MG63 (cell line): ENCODE measurements at places on chromosomes 4 and X. TPM values are rescaled to one million over a fixed set of nuclear protein-coding genes. Genes with fewer than 3 reads are reported as not detected.
A peak's percentile ranks its signal among the peaks of the same experiment; 100 is the strongest.

Gene UCP1
- total RNA-seq: not detected in 2 replicates

- no peak for DNase-seq
Measured at GRCh38 chrX:110920991-110921390, 125.4 kb upstream of the CHRDL1 start.

- DNase-seq: peak; percentile 64
Measured at GRCh38 chr4:17613761-17614415, 553 bp upstream of the MED28 start.

GRCh38 chr4:38656111-38656510 is 7.9 kb upstream of the KLF3 start:
- DNase-seq: no peak

Gene AKAP14
- not detected in 2 replicates for total RNA-seq

- no peak for DNase-seq
Measured at GRCh38 chr4:96170198-96170597, 330.3 kb downstream of the PDHA2 start.

- DNase-seq: no peak
Measured at GRCh38 chrX:24563291-24564010, 83.7 kb downstream of the PCYT1B start.

GRCh38 chr4:52372747-52373146 is 286.4 kb downstream of the USP46 start:
- DNase-seq: no peak

Gene SPARCL1
- not detected in 2 replicates for total RNA-seq

GRCh38 chrX:51893931-51894696 is 691 bp downstream of the MAGED1 start:
- peak; percentile 3 for DNase-seq

GRCh38 chr4:153211986-153212728 is 7.9 kb downstream of the TRIM2 start:
- no peak for DNase-seq

- peak; percentile 21 for DNase-seq
Measured at GRCh38 chr4:153148791-153149190, 55.5 kb upstream of the TRIM2 start.

DNA sequence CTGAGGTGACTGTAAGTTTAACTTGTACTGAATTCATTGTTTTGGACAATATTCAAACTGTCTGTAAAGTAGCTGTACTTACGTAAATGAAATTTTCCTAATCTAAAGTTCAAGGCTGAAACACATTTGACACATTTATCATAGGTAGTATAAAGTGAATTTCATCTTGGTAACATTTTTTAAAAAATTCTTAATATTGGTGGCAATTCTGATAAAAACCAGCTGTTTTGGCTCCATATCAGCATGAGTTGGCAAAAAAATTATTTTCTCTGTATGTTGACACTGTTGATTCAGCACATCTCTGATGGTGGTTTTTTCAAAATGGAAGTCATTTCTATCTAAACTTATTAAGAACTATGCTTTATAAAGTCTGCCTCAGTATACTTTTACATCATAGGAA is 30.9 kb downstream of the CXorf58 start:
- no peak for DNase-seq

- DNase-seq: no peak
Measured at GRCh38 chr4:6128221-6128850, 72.0 kb downstream of the JAKMIP1 start.

GRCh38 chr4:158001756-158002155 is 171.1 kb downstream of the GASK1B start:
- DNase-seq: no peak

DNA sequence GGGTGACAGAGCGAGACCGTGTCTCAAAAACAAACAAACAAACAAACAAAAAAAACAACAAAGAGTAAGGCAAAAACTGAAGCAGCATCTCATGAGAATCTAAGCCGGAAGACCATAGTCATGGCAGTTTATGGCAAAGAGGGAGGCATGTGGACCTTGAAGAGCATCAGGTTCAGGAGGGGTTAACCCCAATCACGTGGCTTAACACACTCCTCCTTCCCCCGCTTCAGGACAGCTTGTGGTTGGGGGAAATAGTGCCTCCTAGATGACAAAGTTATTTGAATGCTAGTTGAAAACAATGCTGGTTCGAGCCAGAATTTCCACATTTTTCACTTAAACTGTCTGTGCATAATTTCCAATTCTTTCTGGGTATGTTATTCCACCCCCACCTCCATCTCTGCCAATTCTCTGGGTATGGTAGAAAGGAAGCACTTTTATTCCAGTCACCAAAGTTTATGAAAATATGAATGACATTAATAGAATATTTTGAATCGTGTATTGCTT is 11.7 kb upstream of the MAP7D3 start:
- no peak for DNase-seq

Gene WAS
- total RNA-seq: 0.79 TPM in 1 of 2 replicates, not detected in the other

Gene CTAG1B
- not detected in 2 replicates for total RNA-seq
